ENCODE measurements at places on chromosomes 1 and 21.
A peak's percentile ranks its signal among the peaks of the same experiment; 100 is the strongest.

DNA sequence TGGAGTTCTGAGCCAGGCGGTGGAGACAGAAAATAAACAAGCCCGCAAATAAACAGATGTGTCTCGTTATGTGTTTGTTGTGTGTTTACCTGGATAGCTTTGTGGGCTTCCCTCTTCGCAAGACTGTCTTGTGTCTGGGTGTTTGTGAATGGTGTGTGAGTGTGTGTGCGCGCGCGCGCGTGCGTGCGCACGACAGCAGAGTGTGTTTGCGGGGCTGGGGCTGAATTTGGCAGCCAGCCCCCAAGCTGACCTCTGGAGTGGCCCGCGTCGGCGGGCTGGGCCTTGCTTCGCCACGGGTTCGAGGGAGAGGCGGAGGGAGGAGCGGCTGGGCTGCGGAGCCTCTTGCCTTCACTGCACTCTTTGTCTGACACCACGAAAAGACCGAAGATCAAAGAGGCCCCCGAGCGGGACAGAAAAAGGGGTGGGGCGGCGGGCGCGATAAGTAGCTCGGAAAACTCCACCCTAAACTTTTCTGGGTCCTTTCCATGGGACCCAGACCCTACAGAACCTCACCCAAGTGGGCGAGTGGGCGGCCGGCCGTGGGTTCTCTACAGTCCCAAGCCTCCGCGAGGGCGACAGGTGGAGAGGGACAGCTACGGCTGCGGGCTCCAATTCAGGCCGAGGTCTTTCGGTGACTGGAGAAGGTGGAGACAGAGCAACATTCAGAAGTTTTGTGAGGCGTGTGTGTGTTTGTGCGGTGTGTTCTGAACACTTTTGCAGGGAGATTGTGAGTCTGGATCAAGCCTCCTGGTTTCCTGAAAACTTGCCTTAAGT, 14.5 kb downstream of the PAX7 start:
- no peak for DNase-seq

DNA sequence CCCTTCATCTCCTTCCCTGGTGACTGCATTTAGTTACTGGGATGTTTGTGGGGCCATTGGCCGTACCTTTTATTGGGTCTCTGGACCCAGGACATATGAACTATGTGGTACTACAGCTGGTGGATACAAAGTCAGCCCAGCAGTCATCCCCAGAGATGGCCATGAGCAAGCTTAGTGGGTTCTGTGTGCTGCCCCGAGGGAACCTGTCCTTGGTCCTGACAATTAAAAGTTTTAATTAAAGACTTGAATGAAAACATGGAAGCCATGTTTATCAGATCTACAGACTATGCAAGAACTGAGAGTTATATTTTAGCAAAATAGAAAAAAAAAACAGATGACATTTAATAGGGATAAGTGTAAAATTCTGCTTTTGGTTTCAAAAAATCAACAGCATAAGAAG, 2.8 kb upstream of the NES start:
- DNase-seq = no peak

DNA sequence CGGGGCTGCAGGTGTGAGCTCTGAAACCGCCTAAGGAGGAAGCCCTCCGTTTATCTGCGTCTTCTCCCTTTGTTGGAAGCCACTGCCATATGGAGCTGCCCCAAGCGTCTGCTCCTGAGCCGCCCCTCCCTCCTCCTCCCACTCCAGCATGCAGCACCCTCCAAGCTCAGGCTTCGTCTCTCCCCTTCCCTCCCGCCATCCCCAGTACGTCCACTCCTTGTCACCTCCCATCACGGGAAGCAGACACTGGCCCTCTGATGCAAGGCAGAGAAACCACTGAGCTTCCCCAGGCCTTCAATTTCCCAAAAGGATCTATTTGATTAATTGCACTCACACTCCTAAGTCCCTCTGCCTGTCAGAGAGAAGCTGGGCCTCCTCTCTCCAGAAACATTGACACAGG, 52.5 kb downstream of the NFASC start:
- DNase-seq = no peak

- DNase-seq = no peak
Measured at GRCh38 chr1:11913291-11913690, 12.9 kb downstream of the KIAA2013 start.

- no peak for DNase-seq
Measured at GRCh38 chr1:67732750-67733151, 47.8 kb downstream of the GADD45A start.

DNA sequence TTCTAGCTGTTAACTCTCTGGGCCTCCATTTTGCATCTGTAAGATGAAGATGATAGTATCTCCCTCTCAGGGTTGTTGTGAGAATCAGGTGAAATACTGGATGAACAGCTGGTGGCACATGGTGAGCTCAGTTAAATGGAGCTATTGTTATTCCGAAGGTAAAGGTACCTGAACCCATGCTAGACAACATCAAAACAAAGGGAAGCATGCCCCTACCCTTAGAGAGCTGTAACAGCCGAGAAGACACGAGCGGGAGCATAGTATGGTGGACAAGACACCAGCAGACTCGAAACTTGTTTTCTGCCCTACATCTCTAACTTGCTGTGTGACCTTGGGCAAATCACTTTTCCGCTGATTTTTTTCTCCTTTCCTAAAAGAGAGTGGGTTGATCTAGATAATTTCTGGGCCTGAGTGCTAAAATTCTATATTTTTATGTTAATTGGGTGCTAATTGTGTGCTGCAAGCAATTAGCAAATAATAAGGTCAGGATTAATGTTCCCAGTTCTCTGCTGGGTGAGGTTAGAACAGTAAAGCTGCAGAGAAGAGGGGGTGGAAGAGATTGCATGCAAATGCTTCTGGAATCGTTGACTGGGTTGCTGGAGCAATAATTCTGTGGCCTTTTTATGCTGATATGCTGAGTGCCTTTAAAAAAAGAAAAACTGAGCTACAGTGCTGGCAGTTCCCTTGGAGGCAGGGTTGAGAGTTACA, 10.8 kb downstream of the TMEM200B start:
- no peak for DNase-seq

DNA sequence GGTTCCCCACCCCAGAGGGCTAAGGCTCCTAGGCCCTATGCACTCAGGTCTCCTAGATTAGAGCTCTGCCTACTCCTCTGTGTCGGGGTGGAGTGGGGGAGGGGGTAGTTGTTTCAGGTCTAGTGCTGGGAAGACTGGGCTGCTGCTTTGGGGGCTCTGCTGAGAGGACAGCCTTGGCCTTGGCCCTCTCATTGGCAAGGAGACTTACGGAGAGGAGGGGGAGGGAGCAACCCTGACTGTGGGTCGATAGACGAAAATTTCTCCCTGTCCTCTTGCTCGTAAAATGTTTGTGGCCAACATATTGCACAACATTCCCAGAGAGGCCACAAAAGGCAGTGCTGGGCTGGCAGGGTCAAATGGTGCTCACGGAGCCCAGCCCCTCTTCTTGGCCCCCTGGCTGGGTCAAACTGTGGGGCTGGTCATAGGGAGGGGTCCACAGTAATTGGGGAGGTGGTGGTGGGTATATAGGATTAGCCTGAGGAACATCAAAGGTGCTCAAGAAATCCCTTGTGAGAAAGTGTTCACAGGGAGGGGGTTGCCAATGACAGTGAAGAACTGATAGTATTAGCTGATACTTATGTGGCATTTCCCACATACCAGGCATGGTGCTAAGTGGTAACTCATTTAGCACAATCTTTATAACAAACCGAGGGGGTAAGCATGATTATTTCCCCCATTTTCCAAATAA, 8.5 kb upstream of the DMBX1 start:
- no peak for DNase-seq

- no peak for DNase-seq
Measured at GRCh38 chr1:30588311-30589073, 134.9 kb downstream of the MATN1 start.

GRCh38 chr1:118841521-118841920, 146.6 kb downstream of the TBX15 start:
- DNase-seq = no peak

DNA sequence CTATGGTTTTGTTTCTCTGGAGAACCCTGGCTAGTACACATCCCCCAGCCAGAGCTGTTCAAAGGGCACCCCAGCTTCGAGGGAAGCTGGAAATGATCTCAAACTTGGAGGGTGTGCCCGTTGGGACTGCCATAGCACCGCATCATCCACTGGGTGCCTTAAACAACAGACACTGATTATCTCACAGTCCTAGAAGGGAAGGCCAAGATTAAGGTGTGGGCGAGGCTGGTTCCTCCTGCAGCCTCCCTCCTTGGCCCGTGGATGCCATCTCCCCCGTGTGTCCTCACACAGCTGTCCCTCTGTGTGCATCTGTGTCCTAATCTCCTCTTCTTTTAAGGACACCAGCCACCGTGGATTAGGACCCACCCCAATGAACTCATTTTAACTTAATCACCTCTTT, 4.2 kb upstream of the IBA57 start:
- no peak for DNase-seq

DNA sequence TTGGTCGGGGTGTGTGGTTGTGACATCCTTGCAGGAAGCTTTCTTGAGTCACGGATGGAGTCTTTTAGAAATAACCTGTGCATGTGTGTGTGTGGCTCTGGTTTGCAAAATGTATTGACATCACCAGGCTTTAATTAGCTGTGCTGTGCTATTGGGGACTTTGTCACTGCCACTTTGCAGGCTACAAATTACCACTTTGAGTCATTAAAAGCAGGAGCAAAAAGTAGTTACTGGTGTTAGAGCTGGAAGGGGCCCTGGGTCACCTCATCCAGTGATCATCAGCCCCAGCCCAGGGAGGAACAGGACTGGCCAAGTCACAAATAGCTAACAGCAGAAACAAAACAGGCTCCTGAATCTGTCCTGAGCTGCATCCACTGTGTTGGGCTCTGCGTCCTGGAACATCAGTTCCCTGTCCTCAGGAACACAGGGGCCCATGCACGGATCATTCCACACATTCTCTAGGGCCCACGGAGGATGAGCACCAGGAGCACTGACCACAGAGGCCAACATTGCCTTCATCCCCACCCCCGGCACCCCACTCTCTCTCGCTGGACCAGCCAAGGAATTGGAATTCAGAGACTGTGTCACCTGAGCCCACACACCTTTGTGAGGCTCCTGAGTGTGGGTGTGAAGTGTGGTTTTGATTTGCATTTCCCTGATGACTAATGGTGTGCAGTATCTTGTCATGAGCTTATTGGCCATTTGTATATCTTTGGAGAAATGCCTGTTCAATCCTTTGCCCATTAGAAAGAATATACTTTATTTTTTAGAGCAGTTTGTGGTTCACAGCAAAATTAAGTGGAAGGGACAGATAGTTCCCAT, 280.1 kb upstream of the C1orf174 start:
- DNase-seq = no peak

- peak; percentile 92 for DNase-seq
Measured at GRCh38 chr1:28246427-28246832, 10.5 kb downstream of the ATP5IF1 start.

GRCh38 chr1:2518528-2518927, 7.9 kb downstream of the PANK4 start:
- DNase-seq = no peak

DNA sequence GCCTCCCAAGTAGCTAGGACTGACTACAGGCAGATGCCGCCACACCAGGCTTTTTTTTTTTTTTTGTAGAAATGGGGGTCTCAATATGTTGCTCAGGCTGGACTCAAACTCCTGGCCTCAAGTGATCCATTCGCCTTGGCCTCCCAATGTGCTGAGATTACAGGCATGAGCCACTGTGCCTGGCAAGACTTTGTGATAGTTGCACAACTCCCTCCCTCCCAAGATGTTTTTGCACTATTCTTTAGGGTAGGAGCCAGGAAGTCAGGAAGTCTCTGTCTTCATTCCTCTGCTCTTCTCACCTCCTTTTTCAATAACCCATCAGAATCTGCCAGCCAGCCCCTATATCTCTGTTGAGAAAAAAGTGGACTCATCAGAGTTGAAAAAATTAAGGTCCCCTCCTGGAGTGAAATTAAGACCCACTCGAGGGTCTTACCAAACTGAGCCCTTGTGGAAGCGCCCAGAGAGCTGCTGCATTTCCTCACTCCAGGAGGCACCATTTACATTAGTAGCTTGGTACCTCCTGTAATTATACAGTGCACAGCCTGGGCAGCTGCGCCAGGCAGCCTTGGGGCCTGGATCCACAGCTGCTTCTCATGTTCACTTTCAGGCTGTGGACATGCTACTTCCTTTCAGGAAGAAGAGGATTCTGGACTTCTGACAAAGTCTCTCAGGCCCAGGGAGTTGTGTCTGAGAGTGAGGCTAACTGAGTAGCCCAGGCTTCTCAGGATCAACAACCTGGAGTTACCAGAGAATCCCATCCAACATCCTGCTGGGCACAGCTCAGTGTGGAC, 24.0 kb downstream of the TCEA3 start:
- no peak for DNase-seq

DNA sequence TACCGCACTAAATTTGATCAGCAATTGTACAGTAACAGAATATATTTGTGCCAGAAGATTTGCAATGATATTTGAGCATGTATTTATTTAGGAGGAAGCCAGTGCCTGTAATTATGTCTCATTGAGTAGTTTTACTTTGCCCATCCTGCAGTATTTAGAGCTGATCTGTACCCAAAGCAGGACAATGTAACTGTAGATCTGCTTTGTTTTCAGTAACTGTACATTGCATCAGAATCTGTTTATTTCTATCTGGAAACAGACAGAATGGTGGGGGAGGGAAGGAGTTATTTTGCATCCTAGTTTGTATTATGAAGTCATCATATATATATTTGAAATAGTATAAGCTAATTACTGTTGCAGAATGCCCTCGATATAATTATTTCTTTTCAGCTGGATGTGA, 36.2 kb upstream of the LRRC8C start:
- no peak for DNase-seq

GRCh38 chr21:39055167-39055767, 128.0 kb downstream of the PSMG1 start:
- no peak for DNase-seq

Measured in T47D (cell line).